ENCODE measurements at places on chromosomes 6 and 20.

- DNase-seq, result no peak
These were observed 32.7 kb downstream of the PLN start for GRCh38 chr6:118580585-118581419.

GRCh38 chr20:20393207-20394120, 25.6 kb downstream of the INSM1 start:
- DNase-seq, result peak; percentile 12

GRCh38 chr20:8390037-8390433, 258.0 kb downstream of the PLCB1 start:
- no peak for DNase-seq

GRCh38 chr6:43702534-43703440, 15.2 kb upstream of the MRPS18A start:
- peak; percentile 84 for DNase-seq

DNA sequence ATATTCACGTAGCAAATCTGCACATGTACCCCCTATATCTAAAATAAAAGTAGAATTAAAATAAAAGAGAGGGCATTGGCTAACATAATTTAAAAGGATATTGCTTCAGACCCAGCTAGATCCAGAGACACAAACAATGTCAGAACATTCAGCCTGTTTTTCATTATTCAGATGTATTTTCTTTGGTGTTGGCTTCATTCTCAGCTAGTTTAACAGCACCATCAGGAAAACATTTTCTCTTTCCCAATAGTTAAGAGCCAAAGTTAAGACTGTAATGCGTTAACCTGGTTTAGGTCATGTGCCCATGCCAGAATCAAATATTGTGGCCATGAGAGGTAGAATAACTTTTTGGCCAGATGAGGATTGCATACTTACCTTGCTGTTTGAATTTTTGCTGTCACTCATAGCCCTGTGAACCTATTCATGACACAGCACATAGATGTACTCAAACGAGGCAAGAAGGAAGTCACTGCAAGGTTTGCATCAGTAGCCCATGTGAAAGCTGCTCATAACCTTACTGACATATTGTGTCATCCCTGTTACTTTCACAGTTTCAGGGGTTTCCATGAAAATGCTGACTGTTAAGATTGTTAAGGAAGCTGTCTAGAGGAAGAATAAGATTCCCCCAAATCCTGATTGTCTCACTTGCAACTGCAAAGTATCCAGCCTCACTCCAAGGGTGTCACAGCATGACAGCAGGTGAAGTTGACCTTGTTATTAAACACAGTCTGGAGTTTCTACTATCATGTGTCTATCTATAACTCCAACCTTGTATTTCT, 233.1 kb downstream of the PACRG start:
- peak; percentile 26 for DNase-seq

DNA sequence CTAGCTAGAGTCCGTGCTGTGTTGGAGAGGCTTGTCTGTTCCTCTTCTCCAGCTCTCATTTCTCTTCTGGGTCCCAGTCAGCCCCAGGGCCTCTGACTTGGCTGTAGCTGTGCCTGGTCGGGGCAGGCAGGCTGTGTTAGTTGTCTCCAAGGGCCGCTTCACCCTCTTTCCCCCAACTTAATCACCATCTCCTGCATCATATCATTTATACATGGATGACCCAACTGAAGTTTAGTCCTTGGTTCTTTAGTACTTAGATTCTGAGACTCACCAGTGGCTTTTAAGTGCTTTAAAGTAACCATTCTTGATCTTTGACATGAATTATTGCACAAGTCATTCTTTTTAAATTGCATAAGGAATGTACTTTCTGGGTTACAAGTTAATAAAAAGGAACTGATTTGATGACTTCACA, 127.3 kb downstream of the RTN4IP1 start:
- no peak for DNase-seq

DNA sequence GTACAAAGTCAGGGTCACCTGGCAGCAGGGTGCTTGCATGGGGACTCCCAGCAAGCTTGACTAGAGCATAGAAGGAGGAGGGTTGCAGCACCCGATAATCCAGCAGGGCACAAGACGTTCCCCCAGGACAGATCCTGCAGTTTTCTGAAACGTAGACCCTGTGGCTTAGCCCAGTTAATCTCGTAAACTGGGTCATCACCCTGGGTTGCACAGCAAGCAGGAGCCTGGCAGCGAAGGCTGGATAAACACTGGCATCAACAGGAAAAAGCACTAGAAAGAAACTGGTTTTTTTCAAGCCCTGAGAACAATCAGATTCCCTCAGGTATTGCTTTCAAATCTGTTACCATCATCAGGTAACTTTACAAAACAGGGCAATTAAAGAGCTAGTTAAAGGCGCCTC, 92.6 kb downstream of the PDE7B start:
- DNase-seq, result no peak

DNA sequence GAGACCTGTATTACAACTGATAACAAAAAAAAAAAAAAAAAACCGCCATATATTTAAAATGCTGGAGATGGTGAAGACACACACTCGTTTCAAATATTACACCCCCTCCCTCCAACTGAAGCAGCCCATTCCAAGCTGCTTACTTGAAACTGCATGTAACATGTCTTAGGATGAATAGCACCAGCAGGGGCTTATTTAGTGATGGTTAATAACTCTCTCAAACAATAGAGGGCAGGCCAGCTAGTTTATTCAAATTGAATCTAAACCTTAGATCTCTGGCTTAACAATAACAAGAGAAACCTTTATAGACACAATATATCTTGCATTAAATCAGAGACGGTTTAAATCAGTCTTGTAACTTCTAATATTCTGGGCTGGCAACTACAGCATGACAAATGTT, 9.3 kb upstream of the JPH2 start:
- DNase-seq, result no peak

DNA sequence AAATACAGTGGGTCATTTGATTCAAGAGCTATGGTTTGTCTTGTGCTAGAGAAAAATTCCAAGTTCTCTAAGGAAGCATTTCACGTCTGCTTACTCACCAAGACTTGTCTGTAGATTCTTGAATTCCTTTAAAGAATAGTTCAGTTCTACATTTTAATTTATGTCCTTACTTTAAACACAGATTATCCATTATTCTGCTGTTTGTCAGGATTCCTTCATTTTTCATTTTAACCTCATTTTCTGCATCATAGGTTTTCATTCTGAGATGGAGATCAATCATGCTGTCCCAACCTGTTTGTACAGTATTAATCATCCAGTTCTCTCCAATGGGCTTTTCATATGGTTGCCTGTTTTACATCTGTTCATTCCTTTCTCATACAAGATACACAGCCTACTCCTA, 24.5 kb upstream of the POPDC3 start:
- DNase-seq, result peak; percentile 67

DNA sequence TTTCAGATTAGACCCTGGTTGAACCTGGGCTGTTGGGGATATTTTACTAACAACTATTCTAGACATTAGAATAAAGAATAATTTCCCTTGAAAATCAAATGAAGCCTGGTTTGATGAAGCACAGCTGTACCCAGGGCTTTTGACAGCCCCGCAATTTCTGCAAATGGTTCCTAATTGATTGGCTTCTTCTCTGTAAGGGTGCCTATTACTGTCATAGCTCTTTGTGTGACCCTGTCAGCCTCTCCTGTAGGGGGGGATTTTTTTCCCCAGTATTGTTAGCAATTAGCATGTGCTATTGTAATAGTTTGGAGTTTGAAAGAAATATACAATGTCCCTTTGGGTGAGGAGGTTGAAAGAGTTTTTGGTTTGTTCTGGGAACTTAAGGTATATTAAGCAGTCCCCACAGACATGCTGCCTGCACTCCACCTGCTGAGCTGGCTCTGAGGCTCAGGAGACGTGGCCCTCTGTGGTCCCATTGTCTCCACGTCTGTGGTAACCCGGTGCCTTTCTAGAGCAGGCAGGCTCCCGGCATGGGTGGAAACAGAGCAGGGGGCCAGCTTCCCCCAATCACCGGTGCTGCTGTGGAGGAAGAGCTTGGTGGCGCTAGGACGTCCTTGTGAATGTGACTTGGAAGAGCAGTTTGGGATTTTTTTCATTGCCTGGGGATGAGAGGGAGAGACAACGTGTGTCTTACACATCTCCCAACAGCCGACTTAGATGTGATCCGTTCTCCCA, 47.3 kb upstream of the CLDN20 start:
- no peak for DNase-seq

DNA sequence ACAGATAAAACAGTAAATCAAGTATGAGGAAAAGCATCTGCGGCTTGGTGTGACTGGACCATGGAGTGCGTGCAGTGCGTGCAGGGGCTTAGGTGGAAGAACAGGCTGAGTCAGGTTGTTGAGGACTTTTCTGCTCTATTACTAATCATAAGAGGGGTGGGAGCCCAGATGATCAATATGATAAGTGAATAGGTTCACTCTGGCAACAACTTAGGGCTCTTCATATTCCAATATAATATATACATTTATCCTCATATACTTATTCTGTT, 56.4 kb downstream of the PDE10A start:
- no peak for DNase-seq

DNA sequence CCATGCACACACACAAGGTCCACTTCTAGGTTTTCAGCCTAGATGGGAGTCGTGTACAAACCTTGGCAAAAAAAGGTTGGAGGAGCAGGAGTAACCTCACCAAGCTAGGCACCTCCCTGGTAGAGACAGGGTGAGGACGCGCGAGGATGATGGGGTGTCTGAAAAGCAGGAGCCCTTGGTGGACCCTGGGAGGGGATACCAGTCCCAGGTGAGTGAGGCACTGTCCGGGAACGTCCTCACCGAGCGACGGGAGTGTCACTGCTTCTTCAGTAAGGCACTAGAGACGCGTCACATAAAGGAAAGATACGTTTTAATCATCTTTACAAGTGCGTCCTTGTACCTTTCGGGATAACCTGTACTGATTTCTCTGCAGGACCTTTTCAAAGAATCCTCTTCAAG, 29.4 kb upstream of the ZBP1 start:
- no peak for DNase-seq

DNA sequence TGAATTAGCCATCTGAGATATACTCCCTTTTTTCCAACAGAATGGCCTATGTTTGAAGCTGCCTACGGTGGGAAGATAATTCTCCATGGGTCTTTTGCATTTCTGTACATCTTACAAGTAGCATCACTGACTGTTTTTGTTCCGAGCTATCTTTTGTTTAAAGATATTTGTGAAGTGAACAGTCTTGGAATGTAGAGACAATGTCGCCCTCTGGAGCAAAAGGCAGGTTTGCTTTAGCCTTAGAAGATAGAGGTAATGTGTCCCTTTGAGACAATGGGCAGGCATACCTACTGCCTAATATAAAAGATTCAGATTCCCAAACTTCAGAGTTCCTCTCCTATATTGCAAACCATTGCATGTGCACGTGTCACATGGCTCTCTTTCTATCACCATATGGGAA, 347.8 kb upstream of the CNR1 start:
- no peak for DNase-seq

- DNase-seq, result no peak
These were observed 1.3 kb downstream of the SULF2 start for GRCh38 chr20:47783828-47784598.

- DNase-seq, result peak; percentile 72
These were observed at the start of gene SDHAF4 for GRCh38 chr6:70566751-70567382. SDHAF4 (plus strand) TSS chr6:70566930; CDS start chr6:70566941, 11 bp downstream.

- no peak for DNase-seq
These were observed 40.3 kb upstream of the XRN2 start for GRCh38 chr20:21262812-21263211.
